Eye (tissue), 1 donor: ENCODE measurements at places on chromosomes 7 and 10.
A peak's percentile ranks its signal among the peaks of the same experiment; 100 is the strongest.

DNA sequence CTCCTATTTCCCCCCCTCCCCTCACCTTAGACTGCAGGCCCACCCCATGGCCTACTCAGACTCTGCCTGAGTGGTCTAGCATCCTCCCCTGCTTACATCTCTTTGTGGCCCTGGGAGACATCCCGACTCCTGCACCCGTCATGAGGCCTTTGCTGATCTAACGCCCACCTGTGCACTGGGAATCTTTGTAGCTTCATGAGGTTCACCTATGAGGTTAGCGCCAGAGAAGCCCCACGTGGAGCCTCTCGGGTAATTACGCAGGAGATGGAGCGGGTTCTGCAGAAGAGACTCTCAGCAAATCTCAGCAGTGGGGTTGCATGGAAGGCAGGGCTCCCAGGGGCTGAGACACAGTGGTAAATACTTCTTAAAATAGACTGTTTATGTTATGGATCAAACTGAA, 43.5 kb upstream of the HSPA12A start:
- DNase-seq, result no peak

DNA sequence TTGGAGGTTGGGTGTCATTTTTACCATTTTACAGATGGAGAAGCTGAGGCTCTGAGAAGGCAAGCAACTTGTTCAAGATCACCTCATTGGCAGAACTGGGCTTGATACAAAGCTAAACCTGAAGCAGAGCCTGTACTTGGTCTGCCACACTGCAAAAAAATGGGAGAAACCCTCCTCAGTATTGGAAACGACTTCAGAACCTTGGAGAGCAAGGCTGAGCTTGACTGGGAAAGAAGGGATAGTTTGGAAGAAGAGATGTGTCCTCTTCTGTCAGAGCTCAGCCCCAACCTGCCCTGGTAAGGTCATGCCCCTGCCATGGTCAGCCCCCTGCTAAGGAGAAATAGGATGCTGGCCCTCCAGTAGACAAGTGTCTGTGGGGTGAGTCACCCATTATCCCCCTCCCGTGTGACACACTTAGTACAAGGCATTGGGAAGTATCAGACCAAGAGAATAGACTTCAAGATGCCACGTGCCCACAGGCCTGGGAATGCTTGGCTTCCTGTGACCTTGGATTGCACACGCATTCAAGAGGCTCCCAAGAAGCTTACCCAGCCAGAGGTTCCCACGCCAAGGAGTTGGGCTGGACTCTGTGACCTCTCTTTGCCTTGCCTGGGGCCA, 56.2 kb upstream of the SMNDC1 start:
- DNase-seq, result no peak

DNA sequence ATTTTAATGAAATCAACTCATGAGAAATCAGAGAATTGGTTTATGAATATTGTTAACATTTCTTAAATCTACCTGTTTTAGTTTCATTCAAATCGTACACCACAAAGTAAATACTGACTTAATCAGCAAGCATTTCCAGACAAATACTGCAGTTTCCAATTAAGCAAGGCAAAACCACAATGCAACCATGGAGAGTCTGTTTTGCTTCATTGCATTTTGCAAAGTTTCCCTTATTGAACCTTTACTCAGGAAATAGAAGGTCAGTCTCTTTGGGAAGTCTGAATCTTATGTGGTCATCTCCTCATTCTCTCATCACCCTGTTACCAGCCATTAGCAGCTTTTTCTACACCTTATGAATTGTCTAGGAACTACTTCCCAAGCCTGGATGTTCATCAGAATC, 400.5 kb downstream of the IPMK start:
- no peak for DNase-seq

GRCh38 chr10:104144931-104145330, 23.0 kb downstream of the SFR1 start:
- no peak for DNase-seq

GRCh38 chr7:8113184-8113583, 144.6 kb downstream of the GLCCI1 start:
- DNase-seq, result no peak

GRCh38 chr10:26112532-26112931, 104.0 kb upstream of the GAD2 start:
- no peak for DNase-seq

DNA sequence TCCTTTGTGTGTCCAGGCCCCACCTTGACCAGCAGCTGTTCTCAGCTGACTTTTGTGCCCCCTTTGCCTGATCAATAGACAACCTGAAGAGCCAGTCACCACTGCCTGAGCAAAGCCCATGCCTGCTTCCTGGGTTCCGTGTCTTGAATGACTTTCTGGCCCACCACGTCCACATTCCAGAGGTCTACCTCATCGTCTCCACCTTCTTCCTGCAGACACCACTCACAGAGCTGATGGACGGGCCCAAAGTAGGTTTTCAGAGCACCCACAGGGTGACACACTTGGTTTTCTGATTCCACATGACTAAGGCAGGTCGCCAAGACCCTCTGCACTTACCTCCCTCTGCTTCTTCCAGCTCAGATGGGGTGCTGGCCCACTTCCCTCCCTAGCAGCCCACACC, 126.8 kb downstream of the WDFY4 start:
- DNase-seq, result no peak

DNA sequence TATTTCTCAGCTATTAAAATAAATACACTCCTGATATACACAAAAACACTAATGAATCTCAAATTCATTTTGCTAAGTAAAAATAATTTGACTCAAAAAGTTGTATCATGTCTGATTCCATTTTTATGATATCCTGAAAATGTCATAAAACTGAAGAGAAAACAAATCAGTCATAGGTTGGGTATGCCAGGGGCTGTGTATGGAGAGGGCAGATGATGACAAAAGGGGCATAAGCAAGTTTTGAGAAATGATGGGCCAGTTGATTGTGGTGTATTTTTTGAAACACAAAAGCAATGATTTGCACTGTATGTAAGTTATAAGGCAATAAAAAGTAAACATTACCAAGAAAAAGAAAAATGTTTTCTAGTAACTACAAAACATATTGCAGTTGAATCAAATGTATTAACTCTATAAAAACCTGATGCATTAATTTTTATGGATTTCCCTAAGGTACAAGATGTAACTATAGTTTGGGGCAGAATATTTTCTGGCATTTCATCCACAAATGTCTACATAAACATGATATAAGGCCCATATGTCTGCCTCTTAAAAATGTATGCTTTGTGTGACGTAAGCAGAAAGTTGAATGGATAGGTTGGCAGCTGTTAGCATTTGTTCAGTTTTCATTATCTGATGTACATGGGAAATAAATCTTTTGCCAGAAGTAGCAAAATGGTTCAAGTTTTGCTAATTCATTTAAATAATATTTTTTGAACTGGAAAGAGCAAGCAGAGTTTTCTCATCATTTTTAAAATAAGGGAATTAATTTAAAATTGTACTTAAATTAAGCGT, 35.1 kb upstream of the ING3 start:
- DNase-seq, result peak; percentile 3

- peak; percentile 79 for DNase-seq
Observed at GRCh38 chr7:114663502-114663901, 248.9 kb downstream of the FOXP2 start.

DNA sequence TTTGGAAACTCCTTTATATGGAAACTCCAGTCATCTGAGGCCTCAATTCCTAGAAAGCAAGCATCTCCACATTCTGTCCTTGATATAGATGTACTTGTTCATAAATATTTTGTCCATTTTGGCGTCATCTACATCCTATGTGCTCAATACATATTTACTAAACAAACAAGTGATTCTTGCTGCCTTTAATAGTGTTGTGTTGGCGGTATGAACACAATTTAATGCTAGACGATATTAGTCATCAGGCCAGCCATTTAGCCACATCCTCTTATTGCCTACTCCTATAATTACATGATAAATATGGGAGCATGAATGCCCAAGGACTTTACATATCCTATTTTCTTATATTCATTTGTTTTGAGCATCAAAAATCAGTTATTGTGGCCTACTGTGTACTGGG, 18.5 kb upstream of the IFRD1 start:
- DNase-seq, result no peak

DNA sequence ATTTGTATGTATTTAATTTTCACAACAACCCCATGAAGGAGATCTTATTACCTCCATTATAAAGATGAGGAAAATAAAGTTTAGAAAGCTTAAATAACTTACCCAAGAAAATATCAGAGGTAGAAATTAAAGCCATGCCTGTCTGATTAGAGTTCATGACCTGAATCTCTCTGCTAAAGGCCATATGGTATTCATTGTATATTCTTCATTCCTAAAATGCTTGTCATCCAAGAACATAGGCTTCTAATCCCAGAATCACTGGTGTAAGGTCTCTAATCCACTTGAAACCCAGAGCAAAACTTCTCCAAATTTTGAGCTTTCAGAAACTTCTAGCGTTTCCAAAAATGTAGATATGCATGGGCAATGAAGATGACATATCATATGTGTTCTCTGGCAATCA, 72.3 kb upstream of the YAE1 start:
- no peak for DNase-seq

- DNase-seq, result no peak
Observed at GRCh38 chr10:104437226-104437625, 83.6 kb downstream of the CFAP58 start.

- DNase-seq, result no peak
Observed at GRCh38 chr10:1022413-1022812, 3.2 kb downstream of the IDI2 start.

GRCh38 chr7:31228957-31229356, 111.6 kb downstream of the NEUROD6 start:
- DNase-seq, result no peak

DNA sequence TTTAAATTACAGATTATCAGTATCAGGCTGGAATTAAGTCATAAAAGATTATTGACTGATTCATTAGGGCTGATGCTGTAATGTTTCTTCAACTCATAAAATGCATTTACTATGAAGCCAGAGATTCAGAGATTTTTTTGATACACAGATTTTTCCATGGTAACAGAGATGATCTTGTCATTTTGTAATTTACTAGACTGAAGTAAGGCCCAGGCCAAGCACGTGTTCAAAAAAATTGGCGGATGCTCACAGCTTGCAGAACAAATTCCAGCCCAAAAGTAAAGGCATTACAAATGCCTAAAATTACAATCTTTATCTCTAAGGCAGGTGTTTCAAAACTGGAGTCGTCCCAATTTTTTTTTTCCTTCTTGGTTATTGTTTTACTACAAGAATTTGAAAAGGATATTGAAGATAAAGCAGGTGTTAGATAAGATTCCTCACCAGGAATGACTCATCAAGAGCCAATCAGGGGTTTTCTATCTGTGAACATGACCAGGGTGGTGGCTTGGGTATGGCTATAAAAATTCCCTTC, 78.4 kb upstream of the MEOX2 start:
- no peak for DNase-seq

DNA sequence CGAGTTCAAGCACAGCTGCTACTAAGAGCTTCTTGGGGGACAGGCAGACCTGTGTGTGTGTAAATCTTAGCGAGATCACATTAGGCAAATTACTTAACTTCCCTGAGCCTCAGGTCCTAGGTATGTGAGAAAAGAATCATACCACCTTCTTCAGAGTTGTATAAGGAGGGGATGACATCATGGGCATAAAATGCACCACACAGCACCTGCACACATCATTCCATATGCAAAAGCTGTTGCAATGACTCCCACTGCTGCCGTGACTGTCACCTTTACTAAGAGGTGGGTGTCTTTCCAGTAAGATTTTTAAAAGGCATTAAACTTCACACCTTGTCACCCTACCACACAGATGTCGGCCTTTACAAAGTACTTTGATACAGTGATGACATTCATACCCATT, 146.0 kb downstream of the FANK1 start:
- DNase-seq, result no peak

- DNase-seq, result no peak
Observed at GRCh38 chr7:69245646-69246045, 352.6 kb upstream of the AUTS2 start.

- DNase-seq, result peak; percentile 91
Observed at GRCh38 chr10:104642658-104643302, 1.7 kb downstream of the SORCS3 start.

GRCh38 chr10:103060575-103060974, 132.5 kb downstream of the NT5C2 start:
- no peak for DNase-seq

- DNase-seq, result no peak
Observed at GRCh38 chr10:107487284-107487683, 322.8 kb upstream of the SORCS1 start.

- DNase-seq, result no peak
Observed at GRCh38 chr10:63987212-63987611, 466.0 kb downstream of the REEP3 start.

GRCh38 chr7:18520450-18521235, 25.1 kb downstream of the HDAC9 start:
- DNase-seq, result no peak

- DNase-seq, result no peak
Observed at GRCh38 chr7:74655324-74655723, 2.2 kb upstream of the GTF2I start.

GRCh38 chr10:132137111-132138072, 49.4 kb upstream of the DPYSL4 start:
- no peak for DNase-seq

DNA sequence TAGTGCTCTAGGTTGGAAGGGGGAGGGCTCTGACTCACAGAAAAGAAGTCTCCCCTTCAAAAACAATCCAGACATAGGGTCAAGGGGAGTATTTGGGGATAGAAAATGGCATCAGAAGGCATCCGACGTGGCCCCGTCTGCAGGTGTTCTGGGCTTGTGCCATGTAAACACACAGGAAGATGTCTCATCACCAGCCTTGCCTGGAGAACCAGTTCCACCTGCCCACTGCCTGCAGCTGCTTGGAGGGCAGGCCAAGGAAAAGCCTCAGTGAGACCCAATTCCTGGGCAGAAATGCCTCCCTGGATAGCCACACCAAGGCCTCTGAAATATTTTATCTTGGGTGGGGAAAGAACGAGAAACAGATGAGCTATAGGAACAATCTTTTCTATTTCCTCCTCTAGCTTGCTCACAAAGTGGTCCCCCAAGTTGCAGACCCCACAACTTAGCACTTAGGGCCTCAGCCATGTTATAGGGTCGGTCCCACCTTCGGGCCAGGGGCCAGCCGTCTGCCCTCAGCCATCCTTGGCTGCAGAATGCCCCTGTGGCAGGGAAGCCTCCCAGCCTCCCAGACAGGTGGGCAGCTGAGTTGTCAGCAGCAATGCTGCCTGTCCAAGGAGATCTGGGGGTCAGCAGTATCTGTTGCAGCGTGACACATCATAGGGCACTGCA, 54.3 kb upstream of the ECHDC3 start:
- no peak for DNase-seq

DNA sequence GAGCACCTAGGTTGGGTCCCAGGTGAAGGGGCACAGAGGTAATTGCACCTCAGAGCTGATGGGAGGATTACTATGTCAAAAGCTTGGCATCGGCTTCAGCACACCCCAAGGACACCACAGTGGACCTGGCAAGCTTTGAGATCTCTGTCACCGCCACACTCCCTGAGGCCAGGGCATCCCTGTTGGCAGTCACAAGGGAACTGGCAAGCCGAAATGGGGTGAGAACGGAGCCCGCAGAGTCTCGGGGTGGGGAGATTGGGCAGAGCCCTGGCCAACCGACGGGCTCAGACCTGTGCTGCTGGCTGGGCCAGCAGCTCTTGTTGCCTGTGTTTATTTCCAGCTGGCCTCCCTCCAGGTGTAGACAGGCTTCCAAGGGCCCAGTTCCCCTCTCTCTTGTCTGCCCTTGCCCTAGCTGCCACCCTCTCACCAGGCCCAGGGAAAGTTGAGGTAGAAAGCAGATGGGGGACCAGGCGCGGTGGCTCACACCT, 2.5 kb downstream of the HSPB1 start:
- DNase-seq, result no peak

- DNase-seq, result no peak
Observed at GRCh38 chr10:69650589-69651261, 20.7 kb downstream of the FAM241B start.
